Right forelimb (tissue), 1 donor: ENCODE measurements at places on chromosomes 16 and 17.
A peak's percentile ranks its signal among the peaks of the same experiment; 100 is the strongest.

DNA sequence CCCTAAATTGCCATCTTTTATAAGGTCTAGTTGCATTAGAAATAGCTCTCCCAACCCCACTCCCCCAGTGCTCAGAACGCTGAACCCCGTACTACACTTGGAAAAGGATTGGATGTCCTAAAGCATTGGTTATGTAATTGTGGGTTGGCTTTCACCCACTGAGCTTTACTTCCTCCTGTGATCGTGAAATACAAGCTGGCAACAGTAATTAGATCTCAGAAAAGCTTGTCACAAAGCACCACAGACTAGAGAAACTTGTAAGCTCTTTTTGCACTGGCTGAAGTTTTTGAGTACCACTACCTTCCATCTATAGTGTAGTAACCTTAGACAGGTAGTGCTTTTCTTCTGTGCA lies 54.4 kb downstream of the SIAH1 start:
- DNase-seq = no peak

GRCh38 chr16:24700549-24701392 lies 28.7 kb upstream of the TNRC6A start:
- peak; percentile 48 for DNase-seq

- no peak for DNase-seq
Observed at GRCh38 chr17:1003972-1004768, 7.2 kb downstream of the TIMM22 start.

GRCh38 chr17:41891135-41892020 lies 26.2 kb upstream of the KLHL11 start:
- no peak for DNase-seq

DNA sequence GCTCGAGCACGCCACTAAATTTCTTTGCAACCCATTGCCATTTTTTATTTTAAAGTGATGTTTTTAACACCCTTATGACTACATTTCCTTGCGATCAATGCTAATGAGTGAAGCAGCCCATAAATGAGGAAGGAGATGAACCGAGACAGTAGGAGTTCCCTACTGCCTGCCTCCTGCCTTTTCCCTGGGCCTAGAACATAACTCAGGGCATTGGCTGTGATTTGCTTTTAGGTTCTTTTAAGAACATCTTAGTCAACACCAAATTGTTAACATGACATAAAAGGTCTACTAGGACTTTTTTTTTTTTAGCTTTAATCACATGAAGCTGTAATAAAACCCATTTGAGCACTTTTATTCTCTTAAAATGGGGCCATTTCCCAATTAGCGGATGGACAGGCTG lies 81.3 kb downstream of the MAP2K6 start:
- no peak for DNase-seq

DNA sequence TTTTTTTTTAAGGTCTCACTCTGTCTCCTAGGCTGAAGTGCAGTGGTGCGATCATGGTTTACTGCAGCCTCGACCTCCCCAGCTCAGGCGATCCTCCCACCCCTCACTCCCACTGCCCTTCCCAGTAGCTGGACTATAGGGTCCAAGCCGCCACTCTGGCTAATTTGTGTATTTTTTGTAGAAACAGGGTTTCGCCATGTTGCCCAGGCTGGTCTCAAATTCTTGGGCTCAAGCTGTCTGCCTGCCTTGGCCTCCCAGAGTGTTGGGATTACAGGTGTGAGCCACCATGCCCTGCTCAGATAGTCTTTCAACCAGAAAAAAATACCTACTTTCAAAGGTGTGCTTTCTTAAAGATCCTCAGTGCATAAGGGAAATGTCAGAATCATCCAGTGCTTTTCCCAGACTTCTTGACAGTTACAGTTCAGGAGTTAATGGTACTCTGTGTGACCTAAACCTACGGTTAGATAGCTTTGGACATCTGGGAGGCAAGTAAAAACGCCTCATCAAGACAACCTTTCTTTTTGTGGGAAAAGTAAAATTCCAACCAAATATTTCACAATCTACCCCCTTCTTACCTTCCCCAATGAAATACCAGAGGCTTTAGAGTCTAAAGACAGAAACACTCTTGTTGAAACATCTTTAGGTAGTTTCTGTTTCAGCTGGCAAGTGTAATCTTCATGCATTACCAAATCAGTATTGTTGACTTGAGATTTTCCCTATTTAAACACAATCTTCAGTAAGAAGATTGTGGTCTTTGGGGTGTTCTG lies 6.8 kb downstream of the RSPRY1 start:
- no peak for DNase-seq

DNA sequence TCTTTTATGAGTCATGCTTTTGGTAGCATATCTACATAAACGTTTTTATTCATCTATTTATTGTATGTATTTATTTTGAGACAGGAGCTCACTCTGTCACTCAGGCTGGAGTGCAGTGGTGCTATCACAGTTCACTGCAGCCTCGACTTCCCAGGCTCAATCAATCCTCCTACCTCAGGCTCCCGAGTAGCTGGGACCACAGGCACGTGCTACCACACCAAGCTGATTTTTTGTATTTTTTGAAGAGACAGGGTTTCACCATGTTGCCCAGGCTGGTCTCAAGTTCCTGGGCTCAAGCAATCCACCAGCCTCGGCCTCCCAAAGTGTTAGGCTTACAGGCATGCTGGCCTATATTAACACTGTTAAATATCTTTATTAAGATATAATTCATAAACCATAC lies 20.4 kb upstream of the IL4R start:
- DNase-seq = no peak

DNA sequence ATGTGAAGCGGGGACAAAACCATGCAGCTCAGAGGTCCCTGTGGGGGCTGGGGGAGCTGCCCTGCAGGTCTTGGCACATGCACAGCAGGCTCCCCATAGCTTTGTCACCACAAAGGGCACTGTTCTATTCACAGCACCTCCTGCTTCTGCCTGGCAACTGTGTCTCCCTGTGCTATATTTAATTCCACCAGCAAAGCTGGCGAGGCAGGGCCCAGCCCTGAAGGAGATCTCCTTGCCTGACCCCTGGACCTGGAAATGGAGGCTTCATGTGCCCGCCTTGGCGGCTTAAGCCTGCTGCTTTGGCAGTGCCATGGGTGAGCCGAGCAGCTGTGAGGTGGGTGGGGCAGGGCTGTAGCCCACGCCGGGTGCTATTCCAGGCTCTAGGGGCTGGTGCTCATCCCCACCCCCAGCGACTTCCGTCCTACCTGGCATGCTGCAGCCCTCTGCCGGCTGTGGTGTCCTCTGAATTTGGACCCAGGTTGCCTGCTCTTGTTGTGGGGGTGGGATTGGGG lies 6.8 kb downstream of the LDHD start:
- DNase-seq = no peak

DNA sequence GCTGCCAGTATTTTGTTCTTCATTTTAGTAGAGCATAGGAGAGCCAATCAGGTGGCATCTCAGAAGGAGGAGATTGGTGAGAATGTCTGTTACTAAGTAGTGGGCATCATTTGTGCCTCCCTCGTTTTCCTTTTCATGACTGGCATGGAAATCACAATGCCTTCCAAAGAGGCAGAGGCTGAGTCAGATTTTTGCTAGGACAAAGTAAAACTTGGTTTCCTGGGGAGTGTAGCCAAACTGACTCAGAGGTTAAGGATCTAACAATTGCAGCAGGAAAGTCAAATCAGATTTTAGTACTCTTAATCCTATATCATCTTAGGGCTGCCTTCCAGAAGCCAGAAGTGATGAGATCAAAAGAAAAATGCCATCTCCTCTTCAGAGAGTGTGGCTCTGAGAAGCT lies 138.7 kb downstream of the ANKFN1 start:
- DNase-seq = no peak

DNA sequence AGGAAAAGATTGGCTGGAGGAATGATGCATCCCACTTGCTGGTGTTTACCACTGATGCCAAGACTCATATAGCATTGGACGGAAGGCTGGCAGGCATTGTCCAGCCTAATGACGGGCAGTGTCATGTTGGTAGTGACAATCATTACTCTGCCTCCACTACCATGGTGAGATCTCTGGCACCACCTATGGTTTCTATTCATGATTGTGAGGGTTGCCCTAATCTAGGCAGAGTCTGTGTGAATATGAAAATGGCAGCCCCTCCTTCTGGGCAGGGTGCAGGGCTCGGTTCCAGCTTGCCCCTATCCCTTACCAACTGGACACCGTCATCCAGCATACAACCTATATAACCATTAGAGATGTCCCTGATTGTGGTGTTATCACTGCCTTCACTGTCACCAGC lies 33.4 kb downstream of the ITGB3 start:
- no peak for DNase-seq

DNA sequence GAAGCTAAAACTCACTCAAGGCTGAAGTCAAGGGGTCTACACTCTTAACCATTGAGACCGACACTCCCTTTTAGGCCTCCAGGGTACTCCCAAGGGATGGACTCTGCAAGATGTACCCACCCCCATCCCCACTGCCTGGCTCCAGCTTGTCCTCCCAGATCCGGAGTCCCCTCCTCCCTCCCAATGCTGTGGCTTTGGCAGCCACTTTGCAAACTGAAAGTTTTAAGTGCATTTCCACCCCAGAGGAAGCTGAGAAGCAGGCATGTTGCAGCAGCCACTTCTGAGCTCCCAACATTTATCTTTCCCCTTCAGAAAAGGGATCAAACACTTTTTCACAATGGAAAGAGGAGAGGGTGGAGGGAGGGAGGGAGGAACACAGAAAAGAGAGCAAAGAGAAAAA lies 115.2 kb downstream of the COPRS start:
- DNase-seq = no peak

DNA sequence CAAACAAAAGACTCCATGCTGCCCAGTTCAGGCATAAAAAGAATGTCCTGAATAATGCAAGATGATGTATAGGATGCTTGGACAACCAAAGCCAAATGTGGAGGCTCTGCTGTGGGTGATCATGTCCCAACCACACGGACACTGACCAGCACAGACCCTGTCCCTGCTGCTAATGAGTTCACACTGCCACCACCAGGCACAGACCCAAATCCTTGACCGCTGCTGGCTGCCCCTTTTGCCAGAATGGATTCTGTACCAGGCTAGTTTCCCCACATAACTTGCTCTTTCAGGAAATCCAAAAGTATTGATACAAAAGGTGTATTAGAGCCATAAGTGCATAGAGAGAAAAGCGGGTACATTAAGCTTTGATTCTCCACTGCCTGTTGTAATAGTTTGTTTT lies 60.9 kb downstream of the XYLT1 start:
- no peak for DNase-seq

GRCh38 chr17:48095611-48096010 lies 5.7 kb downstream of the CBX1 start:
- no peak for DNase-seq

GRCh38 chr17:37519251-37519985 lies 29.7 kb downstream of the DUSP14 start:
- DNase-seq = no peak
